ENCODE measurements at places on chromosomes 6 and 20.

GRCh38 chr6:57205550-57206328 lies 16.4 kb downstream of the RAB23 start:
- DNase-seq: no peak

GRCh38 chr6:30066082-30066481 lies 916 bp upstream of the PPP1R11 start:
- no peak for DNase-seq

GRCh38 chr20:14828459-14828858 lies 491.0 kb upstream of the FLRT3 start:
- DNase-seq: no peak

DNA sequence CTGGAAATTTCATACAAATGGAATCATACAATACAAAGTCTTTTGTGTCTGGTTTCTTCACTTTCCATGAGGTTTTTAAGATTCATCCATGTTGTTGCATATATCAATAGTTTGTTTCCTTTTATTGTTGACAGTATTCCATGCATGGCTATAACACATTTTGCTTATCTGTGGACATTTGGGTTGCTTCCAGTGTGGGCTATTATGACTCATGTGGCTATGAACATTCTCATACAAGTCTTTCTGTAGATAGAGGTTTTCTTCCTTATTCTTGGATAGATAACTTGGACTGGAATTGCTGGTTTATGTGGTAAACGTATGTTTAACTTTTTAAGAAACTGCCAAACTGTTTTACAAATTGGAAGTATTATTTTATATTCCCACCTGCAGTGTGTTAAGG lies 30.0 kb upstream of the KIF6 start:
- no peak for DNase-seq

DNA sequence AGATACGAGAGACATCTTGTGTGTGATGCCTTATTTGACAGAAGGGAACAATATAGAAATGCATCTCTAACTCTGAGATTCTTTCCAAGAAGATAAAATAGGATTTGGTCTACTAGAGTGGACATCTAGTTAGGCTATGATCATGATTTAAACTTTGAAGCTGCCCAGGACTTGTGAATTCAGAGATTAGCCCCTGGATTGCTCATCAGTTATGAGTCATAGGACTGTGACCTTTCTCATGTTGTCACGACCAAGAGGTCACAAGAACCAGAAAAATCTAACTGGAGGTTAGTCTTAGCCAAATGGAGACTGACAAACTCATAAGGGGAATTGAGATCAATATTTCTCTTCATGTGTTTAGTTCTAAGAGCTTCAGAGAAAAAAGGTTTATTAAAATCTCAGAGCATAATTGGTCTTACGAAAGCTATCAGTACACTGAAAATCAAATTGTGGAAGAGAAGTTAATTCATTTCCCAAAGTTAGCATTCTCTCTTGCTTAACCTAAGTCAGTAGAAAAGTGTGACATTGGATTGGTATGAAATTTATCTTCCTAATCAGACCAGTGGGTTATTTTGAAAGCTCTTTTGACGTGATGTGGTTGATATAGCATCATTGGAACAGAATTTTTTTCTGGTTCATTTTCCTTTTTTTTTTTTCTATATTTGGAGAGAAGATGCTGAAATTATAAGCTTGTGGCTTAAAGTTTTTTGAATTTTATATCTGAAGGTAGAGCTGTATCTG lies 245.7 kb downstream of the RNF144B start:
- DNase-seq: no peak

GRCh38 chr6:4889701-4890100 lies 113.5 kb downstream of the CDYL start:
- no peak for DNase-seq

- DNase-seq: no peak
Observed at GRCh38 chr6:55560290-55560885, 18.6 kb downstream of the HMGCLL1 start.

DNA sequence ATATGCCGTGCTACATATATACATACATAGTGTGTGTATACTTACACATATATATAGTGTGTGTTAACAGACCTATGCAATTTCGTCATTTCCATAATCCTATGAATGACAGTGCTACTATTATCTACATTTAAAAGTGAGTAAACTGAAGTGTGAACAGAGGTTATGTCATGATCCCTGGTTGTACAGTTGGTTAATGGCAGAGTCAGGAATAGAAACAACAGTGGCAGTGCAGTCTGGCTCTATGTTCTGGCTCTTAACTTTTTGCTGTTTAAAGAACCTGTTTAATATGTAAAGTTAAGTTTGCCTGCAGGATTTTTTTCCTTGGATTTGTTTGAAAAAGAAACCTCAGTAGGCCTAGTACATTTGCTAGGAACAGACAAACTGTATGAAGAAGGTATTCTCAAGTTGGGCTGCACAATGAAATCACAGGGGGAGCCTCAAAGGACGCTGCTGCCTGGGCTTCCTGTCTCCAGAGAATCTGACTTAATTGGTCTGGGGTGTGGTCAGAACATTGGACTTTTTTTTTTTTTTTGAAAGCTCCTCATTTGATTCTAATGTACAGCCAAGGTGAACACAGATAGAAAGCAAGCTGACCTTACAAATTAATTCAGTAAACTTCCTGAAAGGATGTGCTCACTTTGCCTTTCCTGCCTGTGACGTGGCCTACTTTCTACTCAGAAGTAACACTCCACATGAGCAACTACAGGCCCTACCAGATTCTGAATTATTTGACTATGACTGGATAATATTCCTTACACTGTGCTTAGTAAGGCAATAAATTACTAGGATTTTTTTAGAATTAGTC lies 29.4 kb downstream of the PLCB1 start:
- DNase-seq: no peak

DNA sequence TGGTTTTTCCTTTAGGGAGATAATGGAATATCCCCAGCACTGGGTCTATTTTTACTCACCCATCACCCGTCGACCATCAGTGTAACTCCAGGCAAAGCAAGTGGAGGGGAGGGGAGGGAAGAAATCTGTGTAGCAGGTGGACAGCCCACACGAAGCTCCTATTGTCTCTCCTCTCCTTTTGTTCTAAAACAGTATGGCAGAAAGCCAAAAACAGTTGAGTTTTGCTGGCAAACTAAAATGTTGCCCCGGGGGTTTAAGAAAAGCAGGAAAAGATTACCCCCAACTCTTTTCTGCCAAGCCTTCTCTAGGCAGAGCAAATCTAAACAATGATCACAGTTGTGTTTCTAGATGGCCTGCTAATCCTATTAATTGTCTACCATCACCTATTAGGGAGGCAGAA lies 89.7 kb downstream of the PREP start:
- DNase-seq: no peak

- no peak for DNase-seq
Observed at GRCh38 chr6:113353392-113353791, 503.8 kb upstream of the MARCKS start.

- DNase-seq: no peak
Observed at GRCh38 chr6:37822851-37823682, 3.5 kb downstream of the ZFAND3 start.
